ENCODE measurements at places on chromosomes 7 and 10.
A peak's percentile ranks its signal among the peaks of the same experiment; 100 is the strongest.

DNA sequence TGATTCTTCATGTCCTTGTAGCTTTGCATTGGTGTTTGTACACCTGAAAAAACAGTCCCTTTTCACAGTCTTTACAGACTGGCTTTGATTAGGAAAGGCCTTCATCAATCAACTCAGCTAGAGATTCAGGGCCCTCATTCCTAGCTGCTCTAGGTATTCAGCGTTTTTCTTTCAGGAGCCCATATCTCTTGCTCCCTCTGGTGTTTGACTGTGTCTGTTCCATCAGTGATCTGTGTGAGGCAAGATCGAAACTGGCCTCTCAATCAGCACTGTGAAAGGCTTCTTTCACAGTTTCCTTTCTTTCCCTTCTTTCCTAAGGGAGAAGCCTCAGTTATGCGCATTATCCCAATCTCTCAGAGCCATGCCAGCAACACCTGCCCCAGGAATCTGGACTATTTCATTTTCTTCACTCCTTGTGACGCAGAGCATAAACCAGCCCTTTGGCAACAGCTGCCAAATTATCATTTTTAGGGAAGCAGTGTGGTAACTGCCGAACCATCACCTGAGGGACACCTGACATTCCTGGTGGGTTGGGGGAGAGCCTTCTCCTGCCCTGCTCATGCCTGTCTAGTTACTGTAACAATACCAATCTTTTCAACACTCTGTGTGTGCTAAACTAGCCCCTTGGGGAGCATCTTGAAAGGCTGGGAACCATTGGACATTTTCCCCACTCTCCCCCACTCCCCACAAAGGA, 75.7 kb upstream of the CCDC71L start:
- DNase-seq = no peak

DNA sequence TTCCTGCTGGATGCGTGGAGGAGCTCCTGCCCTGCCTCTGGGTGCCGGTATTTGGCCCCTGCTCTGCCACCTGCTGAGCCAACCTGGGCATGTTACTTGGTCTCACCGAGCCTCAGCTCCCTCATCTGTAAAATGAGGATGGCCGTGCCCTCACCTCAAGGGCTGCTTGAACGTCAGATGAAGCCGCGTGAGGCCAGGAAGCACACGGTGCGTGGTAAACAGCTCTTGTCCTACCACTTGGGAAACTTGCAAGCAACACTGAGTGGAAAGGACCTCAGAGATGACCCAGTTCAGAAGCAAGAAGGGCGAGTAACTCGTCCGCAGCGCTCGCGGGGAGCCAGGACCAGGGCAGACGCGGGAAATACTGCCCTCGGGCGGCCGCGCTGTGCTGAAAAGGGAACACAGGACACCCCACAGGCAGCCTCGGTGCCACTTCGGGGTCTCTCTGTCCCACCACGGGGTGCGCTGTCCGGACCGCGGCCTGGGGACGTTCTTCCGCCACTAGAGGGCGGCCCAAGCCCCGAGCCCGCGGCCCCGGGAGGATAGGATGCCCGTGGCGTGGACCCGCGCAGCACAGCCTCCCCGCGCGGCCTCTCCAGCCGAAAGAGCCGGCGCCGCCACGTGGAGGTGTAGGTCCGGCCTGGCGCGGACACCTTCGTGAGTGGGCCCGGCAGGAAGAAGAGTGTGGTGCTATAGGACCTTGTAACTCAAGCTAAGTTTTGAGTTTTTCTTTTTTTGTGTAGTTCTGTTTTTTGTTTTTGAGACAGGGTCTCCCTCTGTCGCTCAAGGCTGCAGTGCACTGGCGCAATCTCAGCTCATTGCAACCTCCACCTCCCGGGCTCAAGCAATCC, 94.1 kb downstream of the PRKAG2 start:
- peak; percentile 20 for DNase-seq

- DNase-seq = no peak
These were observed 55.3 kb upstream of the NCAPG2 start for GRCh38 chr7:158759749-158760444.

DNA sequence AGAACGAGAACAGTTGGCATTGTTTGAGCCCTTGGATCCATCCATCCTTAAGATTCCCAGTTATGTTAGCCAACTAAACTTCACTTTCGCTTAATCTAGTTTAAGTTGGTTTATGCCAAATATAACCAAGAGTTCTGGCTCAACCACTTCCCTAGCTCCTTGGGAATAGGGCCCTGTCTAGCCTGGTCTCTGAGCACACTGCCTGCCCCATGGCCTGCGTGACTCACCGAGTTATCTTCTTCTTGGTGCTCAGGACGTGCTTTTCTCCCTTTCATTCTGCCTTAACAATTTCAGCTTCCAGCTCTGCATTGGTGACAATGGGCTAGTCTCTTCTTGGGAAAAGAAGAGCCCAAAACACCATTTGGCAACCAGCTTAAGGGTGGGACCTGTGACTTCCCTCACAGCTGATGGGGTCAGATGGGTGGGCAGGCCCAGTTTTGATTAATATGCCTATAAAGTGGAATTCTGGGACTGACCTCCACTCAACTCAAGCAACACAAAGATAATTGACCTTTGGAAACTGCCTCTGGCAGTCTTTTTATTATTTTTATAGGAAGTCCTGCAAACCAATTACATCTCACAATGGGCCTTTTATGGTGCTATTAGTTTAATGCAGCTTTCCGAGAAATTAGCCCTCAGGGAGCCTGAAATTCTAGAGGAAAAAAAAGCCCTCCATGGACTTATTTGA, 126.4 kb downstream of the CFAP58 start:
- no peak for DNase-seq

- DNase-seq = no peak
These were observed 35.7 kb downstream of the SEMA3E start for GRCh38 chr7:83613232-83613631.

DNA sequence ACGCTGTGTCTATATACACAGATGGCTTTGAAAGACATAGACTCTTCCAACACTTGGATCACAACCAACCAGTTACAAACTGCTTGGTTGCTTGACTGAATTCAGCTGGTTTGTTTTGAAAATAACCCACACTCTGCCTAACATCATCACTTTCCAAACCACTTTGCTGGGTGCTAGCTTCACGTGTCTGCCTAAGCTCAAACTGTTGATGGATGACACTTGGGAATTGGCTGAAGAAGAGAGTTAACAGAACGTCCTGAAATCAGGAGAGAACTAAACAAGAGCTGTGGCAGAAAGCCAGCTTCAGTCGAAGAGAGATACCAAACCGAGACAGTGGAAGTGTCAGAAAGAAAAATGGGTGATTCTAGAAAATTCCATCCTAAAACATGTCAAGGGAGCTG, 420.8 kb upstream of the AUTS2 start:
- DNase-seq = no peak

DNA sequence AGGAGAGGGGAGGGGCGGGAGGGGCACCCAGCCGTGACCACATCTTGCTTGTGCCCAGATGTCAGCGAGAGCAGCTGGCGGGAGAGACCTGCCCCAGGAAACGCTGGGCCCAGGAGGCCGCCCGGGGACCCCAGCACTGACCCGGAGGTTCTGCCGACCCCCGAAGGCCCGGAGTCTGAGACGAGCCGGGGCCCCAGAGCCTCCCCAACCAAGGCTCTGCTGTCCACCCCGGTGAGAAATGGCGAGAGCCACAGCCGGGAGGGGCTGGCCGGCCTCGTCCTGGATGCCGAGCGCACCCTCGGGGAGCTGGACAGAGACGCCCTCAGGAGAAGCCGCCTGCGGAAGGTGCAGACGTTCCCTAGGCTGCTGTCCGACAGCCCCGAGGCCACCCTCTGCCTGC, 25.9 kb downstream of the KNDC1 start:
- no peak for DNase-seq

DNA sequence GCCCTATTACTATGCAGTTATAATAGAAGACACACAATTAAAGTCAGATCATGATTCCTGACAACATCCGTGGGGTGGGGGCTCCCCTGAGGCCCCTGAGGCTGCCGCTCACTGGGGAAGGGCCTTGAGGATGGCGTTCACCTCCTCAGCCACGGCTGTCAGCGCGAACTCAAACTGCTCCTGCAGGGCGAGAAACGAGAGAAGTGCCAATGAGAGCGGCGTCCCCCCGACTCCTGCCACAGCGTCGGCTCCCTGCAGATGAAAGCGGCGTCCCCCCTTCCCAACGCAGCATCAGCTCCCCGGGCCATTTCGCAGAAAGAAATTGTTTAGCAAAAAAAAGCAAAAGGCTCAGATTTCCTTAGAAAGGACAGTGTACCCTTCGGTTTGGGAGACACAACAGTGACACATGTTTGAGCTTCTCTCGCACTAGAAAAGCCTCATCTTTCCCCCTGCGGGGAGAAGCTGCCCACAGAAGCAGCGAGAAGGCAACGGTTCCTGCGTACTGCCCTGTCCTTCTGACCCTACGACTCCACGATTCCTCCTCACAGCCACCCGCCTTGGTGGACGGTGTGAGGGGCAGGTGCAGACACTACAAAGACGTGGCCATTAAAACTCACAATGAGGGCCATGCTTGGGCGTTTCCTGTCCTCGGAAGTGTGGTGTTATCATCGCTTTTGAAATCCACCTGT, 203.9 kb downstream of the DNAJB6 start:
- no peak for DNase-seq

- no peak for DNase-seq
These were observed 209.3 kb downstream of the MTERF1 start for GRCh38 chr7:91671245-91671644.

DNA sequence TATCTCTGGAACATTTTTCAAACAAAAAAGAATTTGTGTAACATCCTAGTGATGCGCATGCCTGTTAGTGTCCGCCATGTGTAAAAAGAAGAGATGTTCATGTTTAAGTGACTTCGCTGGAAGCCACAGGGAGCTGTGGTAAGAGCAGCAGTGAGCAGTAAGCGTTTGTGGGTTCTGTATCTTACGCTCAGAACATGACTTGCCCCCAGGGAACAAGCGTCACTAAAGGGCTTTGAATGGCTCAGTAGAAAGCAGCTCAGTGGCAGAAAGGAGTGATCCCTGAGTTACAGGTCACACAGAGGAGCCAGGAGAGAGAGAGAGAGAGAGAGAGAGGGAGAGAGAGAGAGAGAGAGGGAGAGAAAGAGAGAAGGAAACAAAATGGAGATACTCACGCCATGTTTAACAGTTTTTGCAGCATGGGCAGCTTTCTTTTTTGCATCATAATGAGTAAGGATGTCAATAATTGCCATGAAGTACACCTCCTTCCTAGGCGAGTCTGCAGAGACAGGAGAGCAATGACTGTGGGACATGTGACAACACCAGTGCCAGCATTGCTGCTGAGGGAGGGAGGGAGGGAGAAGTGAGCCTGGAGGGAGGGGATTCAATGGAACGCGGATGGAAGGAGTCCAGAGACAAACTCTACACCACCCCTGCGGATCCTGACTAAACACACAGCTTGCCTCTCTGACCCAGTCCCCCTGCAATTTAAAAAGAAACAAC, 174.6 kb downstream of the PIP4K2A start:
- no peak for DNase-seq

- no peak for DNase-seq
These were observed 155.0 kb downstream of the STK31 start for GRCh38 chr7:23864973-23865372.

DNA sequence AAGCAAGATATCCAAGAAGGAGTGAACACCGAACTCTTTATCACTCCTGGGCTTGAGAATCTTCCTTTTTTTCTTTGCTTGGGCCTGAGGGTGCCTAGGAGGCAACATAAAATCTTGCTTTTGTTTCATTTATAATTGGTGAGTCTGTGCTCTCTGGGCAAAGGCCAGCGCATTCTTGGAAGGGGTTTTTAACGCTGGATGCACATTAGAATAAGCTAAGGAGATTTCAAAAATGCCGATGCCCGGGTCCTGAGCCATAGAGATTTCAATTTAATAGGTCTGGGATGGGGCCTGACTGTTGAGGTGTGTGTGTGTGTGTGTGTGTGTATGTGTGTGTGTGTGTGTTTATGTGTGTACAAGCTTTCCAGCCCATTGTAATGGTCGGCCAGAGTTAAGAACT, 62.0 kb upstream of the SORCS3 start:
- DNase-seq = no peak

- no peak for DNase-seq
These were observed 51.7 kb downstream of the GRID1 start for GRCh38 chr10:86314616-86315548.

- DNase-seq = no peak
These were observed 204.5 kb upstream of the CXCL12 start for GRCh38 chr10:44589181-44589943.

GRCh38 chr7:158160199-158160598, 427.4 kb downstream of the PTPRN2 start:
- no peak for DNase-seq

- DNase-seq = no peak
These were observed 127.2 kb upstream of the CDK6 start for GRCh38 chr7:92963566-92963965.

DNA sequence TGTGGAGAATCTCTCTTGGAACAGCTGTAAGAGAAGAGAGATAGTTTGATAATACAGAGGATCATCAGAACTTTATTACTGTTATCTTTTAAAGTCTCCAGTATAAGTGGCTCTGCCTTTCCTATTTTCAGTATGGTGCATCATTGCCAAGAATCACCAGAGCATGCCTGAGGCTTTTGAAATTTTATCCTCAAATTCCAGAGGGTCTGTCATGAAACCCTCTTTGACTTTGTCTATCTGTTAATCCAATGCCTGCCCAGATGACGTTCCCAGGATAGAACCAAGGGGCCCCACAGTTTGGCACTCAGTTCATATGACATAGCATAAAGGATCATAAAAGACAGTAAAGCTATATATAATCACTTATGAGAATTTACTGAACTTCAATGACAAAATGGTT, 35.3 kb upstream of the SEMA3C start:
- DNase-seq = no peak

GRCh38 chr10:68345621-68346020, 12.9 kb upstream of the PBLD start:
- DNase-seq = no peak

- no peak for DNase-seq
These were observed 52.1 kb downstream of the SUFU start for GRCh38 chr10:102555781-102556328.

All from activated T-helper 1 cell treated with anti-CD3 and anti-CD28 coated beads, Interleukin-2, amount 50 U/mL, for 16 hours (primary cell).